HepG2 (cell line): ENCODE measurements at places on chromosomes 3 and 15. TPM values are rescaled to one million over a fixed set of nuclear protein-coding genes. Genes with fewer than 3 reads are reported as not detected.

DNA sequence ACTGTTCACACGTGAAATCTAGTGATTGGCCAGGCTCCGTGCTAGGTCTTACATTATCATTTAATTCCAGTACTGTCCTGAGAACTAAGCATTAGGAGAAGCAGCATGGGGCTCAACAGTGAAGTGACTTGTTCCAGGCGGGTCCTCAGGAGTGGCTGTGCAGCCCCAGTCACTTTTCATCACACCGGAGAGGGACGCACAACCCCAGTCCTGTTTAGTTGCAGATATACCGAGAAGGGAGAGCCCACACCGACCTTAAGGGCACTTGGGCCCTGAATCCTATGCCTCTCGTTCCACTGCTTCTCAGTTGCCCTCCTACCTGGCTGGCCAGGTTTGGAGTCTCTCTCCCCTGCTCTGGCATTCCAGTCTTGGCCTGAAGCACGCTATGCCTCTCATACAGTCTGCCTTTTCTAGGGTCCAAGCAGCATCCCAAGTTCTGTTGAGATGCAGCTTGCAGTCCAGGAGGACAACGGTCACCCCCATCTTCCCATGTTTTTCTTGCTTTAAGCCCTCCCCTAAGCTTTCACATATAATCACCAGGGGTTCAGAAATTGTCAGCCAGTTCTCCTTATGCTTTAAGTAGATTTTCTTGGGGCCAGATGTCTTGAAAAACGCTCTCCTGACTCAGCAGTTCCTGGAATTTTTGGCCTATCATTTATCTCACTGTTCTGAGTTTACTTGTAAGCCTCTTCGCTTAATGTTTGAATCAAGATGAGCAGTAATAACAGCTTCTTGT lies 10.1 kb downstream of the FAM131A start:
- H3K4me1 ChIP-seq, result peaks cover 25% of the 10 kb centered on the region
- H3K27me3 ChIP-seq, result no peaks in the 10 kb centered on the region
- DNase-seq, result no peak
- H3K27ac ChIP-seq, result no peak overlapping the region

GRCh38 chr3:86563400-86563970 lies 427.5 kb downstream of the VGLL3 start:
- no peaks in the 10 kb centered on the region for H3K4me1 ChIP-seq
- no peak overlapping the region for H3K4me3 ChIP-seq
- H3K27me3 ChIP-seq, result no peaks in the 10 kb centered on the region; the same call in 1 of the 2 replicates
- H3K27ac ChIP-seq, result no peak overlapping the region

DNA sequence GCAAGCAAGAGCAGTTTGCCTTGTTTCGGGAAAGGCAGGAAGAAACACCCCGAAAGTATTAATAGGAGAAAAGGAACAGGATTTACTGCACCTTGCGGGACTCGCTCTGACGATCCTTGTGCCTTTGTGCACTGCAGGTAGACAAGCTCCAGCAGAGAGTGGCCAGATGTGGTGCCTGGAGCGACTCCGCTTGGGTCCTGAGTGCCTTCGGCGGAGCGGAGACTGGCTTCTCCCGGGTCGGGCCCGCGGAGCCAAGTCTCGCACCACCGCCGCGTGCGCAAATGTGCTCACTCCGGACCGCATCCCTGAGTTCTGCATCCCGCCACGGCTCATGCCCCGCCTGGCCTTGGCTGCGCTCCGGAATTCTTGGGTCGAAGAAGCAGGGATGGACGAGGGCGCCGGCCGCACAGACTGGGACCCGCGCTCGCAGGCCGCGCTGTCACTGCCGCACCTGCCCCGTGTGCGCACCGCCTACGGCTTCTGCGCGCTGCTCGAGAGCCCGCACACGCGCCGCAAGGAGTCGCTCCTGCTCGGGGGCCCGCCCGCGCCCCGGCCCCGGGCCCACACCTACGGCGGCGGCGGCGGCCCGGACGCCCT lies 769 bp downstream of the C2CD4A start:
- H3K27me3 ChIP-seq, result no peaks in the 10 kb centered on the region
- H3K4me1 ChIP-seq, result peaks cover 34% of the 10 kb centered on the region
- no peak overlapping the region for H3K27ac ChIP-seq
- no peaks in the 10 kb centered on the region for H3K36me3 ChIP-seq

- no peak for DNase-seq
- H3K4me1 ChIP-seq, result no peaks in the 10 kb centered on the region
- no peak overlapping the region for H3K27ac ChIP-seq
Measured at GRCh38 chr15:67579164-67579563, 36.7 kb downstream of the MAP2K5 start.

GRCh38 chr3:65153850-65154512 lies 466.2 kb upstream of the ADAMTS9 start:
- H3K27me3 ChIP-seq, result no peaks in the 10 kb centered on the region
- H3K4me3 ChIP-seq, result no peak overlapping the region
- DNase-seq, result no peak
- H3K36me3 ChIP-seq, result no peaks in the 10 kb centered on the region

SOX14 gene
- not detected in 2 replicates for total RNA-seq

MUC20 gene
- total RNA-seq, result 0.24 TPM in 1 of 2 replicates, not detected in the other
